ENCODE measurements at places on chromosomes 12 and 14.

GRCh38 chr12:14694145-14694714 is 2.2 kb downstream of the GUCY2C start:
- DNase-seq = no peak

GRCh38 chr12:3680919-3681594 is 71.9 kb downstream of the CRACR2A start:
- no peak for DNase-seq

DNA sequence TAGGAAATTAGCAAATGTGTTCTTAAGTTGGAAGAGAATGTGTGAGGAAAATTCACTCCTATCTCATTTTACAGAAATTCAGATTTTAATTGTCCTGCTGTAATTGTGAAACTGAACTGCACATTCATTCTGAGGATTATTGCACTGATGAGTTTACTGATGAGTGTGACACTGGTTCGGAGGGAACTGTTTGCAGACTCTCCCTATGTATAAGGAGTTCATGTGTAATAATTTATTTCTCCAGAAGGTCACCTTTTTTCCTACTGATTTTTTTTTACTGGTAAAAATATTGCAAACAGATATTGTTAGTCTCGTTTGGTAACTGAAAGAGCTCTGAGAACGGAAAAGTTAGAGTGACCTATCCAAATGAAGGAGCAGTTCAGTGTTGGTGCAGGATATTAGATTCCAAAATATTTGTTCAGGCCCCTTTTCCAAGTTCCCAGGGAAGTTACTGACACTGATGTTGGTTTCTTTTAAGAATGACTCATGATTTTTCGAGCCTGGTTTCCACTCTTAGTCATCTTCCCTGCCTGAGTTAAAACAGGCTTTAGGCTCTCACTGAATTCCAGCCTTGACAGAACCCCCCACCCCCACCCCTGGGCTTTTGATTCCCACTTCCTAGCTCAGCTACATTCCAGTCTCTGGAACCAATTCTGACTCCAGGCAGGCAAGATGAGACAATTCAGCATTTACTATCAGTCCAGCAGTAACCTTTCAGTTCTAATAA is 18.4 kb downstream of the ANO6 start:
- DNase-seq = peak; percentile 85

- DNase-seq = no peak
These were observed 163.2 kb downstream of the PAH start for GRCh38 chr12:102753802-102754201.

GRCh38 chr14:92603309-92604242 is 90.0 kb downstream of the RIN3 start:
- DNase-seq = peak; percentile 32

DNA sequence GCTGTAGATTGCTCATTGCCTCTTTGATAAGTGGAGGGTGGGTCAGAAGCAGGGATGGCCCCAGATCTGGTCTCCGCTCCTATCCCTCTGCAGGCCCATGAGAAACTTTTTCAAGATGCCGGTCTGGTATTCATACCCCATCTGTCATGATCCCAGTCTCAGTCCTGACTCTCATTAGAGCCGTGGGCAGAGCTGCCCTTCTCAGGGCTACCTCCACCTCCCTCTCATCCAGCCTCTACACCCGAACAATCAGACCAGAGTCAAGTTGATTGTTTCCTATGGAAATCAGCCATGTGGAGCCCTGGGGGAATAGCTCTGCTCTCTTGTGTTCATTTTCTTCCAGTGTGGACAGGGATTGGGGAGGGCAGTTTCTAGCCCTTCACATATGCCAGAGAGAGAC is 45.8 kb downstream of the NEUROD4 start:
- DNase-seq = no peak

GRCh38 chr14:105904379-105904778 is 378.0 kb downstream of the TMEM121 start:
- no peak for DNase-seq

- DNase-seq = peak; percentile 4
These were observed 218.6 kb upstream of the SYT1 start for GRCh38 chr12:78645956-78646355.

DNA sequence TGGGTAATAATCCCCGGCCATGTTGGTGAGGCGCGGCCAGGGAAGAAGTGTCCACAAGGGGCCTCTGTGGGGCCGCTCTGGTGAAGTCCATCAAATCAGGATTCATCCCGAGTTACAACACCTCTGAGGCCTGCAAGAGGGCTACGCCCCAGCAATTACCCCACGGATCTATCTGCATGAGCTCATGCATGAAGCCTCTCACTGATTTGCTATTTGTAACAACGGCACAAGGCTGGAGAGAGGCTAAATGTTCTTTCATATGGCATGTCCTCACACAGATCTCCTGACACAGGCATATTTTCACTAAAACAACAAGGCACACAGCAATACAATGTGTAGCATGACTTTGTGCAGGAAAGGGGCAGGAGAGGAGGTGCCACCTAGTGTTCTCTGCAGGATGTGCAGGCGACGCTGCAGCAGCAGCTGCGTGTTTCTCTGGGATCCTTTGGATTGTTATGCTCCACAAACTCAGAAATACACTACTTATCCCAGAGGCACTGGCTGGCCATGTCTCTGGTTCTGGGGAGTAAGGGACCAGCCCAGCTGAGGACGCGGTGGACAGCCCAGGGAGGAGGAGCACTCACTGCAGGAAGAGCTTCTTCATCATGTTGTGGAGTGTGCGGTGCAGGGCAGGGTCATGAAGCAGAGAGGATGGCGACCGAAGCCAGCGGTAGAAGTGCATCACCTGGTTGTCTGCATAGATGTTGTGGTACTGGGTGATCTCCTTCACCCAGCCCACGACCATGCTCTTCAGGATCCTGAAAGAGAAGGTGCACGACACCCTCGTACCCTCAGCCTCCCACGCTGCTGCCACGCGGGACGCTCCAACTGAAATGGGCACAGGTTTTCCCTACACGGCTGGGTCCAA is 20.2 kb downstream of the P2RX2 start:
- peak; percentile 88 for DNase-seq

GRCh38 chr12:27635349-27635972 is 60.8 kb upstream of the REP15 start:
- DNase-seq = peak; percentile 59

DNA sequence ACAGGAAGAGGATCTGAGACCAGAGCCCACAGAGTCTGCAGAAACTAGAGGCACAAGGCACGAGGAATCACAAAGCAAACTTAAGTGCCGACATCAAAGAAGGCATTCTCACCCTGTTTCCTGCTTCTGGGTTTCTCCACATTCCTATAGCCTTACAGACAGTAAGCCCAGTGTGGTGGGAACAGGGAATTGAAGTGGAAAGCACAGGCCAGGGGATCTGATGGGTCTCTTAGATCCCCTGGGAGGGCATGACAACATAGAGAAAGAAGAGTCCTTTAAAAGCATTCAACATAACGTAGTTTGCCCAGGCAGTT is 75.6 kb upstream of the FRMD6 start:
- DNase-seq = peak; percentile 16

DNA sequence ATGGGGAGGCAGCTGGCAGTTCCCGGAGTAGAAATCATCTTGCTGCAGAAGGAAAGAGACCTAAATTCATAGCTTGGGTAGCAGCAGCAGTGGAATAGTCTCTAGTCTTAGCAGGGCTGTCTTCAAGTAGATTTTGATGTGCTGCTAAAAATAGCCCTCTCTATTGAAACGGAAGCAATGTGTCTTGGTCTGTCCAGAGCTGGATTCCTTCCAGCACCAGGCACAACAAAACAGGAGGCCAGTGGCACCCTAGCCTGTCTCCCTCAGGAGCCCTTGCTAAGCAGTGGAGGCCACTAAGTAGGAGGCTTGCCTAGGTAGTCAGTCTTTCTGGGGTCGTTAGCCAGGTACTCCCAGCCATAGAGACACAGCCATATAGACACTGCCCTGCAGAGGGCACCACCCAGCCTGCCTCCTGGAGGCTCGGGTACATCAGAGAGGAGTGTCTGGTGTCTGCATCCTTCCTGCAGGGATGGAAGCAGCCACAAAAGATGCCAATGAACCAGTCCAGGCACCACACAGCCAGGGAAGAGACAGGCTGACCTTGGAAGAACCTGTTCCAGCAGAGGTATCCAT is 97.5 kb downstream of the CRACR2A start:
- DNase-seq = peak; percentile 33

DNA sequence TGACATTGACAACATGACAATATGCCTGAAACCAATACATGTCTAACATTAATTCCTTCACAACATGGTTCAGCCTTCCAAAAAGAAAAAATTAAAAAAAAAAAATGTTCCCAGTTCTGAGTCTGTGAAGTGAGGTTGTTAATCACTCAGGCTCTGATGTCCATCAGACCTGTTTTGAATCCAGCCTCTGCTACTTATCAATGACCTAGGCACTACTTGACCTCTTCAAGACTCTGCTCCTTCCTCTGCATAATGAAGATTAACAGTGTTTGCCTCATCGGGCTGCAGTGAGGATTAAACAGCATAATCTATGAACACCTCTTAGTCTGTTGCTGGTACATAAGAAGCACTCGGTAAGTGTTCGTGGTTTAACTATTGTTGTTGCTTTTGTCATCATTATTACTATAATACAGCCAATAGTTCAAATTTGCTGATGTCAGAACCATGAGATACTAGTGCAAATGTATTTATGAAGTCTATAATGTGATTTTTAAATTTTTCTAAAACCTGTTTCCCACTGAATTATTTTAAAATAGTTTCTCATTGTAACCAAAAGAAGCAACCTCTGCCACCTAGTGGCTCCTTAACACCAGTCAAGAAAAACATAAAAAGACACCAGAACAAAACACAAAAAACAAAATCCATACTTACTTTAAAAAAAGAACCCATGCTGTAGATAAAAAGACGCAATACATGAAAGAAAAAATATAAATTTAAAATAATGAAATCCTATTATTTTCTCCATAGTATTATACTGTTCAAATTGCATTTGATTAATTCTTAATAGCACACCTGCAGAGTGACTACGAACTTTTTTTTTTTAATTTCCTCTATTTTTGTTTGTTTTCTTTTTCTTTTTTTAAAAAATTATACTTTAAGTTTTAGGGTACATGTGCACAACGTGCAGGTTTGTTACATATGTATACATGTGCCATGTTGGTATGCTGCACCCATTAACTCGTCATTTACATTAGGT is 20.3 kb upstream of the TMX1 start:
- DNase-seq = peak; percentile 43

GRCh38 chr14:39722547-39723273 is 290.5 kb upstream of the FBXO33 start:
- no peak for DNase-seq

GRCh38 chr12:7210642-7211151 is 21.2 kb downstream of the PEX5 start:
- no peak for DNase-seq

DNA sequence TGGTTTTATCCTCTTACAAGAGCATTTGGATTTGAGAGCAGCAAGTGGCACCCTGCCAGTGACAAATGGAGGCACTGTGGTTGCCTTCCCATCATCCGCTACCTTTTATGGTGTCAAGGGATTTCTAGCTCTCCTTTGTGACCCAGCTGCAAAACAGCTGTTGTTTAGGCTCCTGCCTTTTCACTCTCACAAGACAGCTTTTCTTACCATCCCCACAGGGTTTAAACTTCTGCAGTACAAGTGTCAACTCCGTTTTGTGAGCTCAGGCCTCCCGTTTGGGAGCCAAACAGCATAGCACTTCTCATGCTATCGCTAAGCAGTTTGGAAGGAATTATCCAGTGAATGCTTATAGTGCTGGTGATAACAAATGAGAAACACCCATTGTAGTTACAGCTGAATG is 331.4 kb downstream of the TMTC2 start:
- no peak for DNase-seq

GRCh38 chr14:103385929-103386712 is 906 bp downstream of the MARK3 start:
- peak; percentile 21 for DNase-seq

DNA sequence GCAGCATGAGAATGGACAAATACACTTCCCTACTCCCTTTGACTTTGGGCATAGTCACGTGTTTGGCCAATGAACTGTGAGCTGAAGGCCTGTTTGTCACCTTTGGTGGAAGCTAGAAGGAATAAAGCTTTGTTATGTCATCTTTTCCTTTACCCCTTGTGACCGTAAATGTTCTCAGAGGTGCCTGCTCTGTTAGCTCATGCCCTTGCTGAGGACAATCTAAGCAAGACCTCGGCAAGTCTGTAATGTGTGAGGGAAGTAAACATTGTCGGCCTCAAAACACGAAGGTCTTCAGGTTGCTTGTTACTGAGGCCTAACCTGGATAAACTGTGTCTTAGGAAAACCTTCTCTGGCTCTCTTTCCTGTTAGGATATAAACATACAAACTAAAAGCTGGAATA is 354.2 kb downstream of the TMEM132D start:
- no peak for DNase-seq

- DNase-seq = peak; percentile 94
These were observed 29.0 kb upstream of the AMN start for GRCh38 chr14:102893452-102893851.

GRCh38 chr14:46058964-46059563 is 592.5 kb downstream of the RPL10L start:
- no peak for DNase-seq

DNA sequence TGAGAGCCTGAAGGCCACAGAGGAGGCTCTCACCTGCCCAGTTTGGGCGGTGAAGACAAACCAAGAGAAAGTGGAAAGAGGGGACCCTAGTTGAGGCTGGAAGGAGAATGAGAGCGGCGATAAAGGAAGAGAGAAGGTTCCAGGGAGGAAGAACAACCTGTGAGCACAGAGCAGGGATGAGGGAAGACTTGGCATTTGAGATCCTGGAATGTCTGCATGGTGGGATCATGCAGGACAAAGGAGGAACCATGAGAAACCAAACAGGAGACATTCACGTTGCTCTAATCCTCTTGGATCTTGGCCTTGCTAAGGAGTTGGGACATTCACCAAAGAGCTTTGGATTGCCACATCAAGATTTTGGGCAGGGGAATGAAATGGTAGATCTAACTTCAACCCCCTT is 22.9 kb upstream of the RBM19 start:
- no peak for DNase-seq

- DNase-seq = no peak
These were observed 67.7 kb downstream of the ACADS start for GRCh38 chr12:120793357-120793756.

- DNase-seq = peak; percentile 53
These were observed 452.7 kb upstream of the PDE3A start for GRCh38 chr12:19915392-19916195.

DNA sequence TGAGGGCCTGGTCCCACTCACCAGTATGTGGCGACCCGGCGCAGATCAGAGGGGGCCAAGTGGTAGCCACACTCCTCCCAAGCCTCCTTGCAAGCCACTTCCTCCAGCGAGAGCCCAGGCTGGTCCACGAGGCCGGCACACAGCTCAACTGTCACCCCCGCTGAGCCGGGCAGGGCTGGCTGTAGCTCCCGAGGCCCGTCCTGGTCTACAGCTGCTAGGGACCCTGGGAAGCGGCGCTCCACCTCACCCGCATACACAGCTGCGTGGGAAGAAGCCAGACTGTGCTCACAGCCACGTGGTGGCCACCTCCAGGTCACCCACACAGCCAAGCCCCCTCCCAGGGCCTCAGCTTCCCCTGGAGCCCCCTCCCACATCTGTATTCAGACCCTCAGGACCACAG is 4.6 kb downstream of the NUDT14 start:
- DNase-seq = no peak

DNA sequence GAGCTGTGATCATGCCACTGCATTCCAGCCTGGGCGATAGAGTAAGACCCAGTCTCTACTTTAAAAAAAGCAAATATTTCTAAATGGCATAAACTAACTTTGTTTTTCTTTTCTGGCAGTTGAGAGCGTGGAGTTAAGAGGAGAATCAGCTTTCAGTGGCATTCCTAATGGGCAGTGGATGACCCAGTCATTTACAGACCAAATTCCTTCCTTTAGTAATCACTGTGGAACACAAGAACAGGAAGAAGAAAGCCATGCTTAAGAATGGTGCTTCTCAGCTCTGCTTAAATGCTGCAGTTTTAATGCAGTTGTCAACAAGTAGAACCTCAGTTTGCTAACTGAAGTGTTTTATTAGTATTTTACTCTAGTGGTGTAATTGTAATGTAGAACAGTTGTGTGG is 21.2 kb downstream of the TDG start:
- DNase-seq = peak; percentile 10
